ENCODE measurements at places on chromosomes 3 and 15.

- DNase-seq, result no peak
Measured at GRCh38 chr3:11445883-11446282, 173.7 kb downstream of the ATG7 start.

DNA sequence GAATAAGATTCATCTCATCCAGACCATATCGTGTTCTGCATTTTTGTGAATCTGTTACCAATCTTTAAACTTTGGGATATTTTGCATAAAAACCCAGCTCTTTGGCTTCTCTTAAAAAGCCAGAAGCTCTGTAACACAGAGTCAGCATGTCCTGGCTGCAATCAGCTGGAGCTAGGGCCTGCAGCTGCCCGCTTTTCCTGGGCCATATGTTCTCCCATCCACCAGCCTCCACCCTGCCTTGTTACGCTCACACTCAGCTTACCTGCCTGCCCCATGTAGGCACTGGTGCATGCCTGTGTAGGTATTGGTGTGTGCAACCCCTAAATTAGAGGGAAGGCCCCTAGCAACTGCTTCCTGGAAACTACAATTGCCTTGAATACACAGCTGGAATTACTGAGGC, 48.2 kb downstream of the CRYGS start:
- DNase-seq, result no peak

GRCh38 chr15:52193321-52193720, 2.1 kb upstream of the GNB5 start:
- no peak for DNase-seq

DNA sequence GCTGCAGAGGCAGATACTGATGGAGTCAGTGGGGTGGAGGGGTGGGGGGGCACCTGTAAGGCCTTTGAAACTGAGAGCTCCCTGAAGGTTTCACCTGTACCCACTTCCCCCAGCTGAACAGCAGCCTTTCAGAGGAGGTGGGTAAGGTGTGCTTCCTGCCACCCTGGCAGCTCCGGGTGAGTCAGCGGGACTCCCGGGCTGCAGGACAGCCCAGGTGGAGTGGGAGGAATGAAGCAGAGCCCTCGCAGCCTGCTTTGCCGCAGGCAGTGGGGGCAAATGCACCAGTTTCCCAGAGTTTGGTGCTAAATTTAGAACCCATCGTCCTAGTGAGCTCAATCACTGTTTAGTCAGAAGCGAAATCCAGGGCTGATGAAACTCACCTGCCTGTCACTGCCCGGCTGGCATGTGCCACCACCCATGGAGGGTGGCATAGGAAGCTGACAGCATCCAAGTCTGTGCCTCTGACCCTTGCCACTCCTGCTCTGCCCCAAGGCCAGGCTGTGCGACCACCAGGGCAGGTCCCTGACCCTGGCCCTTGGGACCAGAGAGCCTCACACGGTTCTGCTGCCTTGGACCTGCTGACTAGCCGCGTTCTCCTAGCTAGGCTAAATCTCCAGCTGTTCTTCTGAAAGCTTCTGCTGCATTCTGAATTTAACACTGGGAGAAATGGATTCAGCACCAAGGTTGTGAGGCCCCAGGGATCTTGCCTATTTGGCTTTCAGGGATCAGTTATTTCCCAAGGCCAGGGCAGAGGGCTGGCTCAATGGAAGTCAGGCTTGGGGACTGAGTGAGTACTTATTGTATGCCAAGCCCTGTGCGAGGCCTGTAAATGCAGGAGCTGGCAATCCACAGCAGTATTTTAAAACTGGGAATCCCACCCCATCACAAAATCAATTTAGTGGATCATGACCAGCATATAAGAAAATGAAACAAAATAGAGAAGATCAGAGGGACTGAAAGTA, 67.3 kb upstream of the RASGRF1 start:
- no peak for DNase-seq

DNA sequence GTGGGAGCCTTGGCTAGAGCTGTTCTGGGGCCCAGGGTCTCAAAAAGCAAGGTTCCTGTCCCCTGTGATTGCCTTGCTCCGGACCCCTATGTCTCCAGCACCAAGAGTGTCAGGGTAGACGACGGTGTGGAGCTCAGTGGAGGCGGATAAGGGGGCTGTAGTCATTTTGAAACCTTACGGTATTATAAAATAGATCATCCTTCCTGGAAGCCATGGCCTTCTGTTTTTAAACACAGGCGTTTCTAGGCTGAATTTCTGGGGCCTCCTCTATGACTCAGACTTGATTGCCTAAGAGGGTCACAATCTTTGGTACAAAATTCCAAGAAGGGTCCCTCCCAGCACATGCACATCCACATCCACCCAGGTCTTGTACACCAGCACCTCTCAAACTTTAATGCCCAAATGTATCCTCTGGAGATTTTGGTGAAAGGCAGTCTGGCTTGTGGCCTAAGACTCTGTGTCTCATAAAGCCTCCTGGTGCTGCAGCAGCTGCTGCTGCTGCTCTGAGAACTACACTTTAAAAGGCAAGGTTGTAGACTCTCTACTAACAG, 70.5 kb upstream of the XCR1 start:
- DNase-seq, result no peak

GRCh38 chr3:134340982-134341365, 33.3 kb downstream of the AMOTL2 start:
- DNase-seq, result no peak

DNA sequence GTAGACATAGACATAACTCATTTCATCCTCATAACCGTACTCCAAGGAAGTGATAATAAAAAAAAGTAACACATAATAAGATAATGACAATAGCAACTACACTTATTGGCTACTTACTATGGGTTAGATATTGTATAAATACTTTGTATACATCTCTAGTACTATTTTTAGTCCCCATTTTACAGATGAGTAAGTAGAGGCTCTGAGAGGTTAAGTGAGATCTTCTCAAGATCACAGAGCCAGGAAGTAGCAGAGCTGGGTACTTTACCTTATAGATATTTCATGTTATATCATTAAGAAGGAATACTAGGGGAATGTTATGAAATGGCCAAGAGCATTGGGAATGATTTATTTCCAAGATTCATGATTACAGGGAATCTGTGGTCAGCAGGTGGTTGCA, 49.4 kb upstream of the ADAMTSL3 start:
- no peak for DNase-seq

GRCh38 chr3:120496278-120497002, 45.6 kb upstream of the FSTL1 start:
- DNase-seq, result peak; percentile 95

GRCh38 chr3:42425736-42426407, 15.5 kb upstream of the LYZL4 start:
- no peak for DNase-seq

DNA sequence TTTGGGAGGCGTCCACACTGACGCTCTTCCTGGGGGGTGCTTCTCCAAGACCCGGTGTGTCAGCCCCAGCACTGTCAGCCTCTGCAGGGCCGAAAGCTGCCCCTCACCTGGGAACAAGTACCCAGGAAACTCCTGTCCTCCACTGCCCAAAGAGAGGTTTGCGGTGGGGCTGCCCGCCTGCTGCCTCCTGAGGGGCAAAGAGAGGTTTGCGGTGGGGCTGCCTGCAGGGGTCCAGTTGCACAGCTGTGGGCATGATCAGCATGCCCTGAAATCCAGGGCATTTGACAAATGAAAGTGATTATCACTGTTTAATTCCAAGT, 15.1 kb upstream of the SNRPA1 start:
- no peak for DNase-seq

DNA sequence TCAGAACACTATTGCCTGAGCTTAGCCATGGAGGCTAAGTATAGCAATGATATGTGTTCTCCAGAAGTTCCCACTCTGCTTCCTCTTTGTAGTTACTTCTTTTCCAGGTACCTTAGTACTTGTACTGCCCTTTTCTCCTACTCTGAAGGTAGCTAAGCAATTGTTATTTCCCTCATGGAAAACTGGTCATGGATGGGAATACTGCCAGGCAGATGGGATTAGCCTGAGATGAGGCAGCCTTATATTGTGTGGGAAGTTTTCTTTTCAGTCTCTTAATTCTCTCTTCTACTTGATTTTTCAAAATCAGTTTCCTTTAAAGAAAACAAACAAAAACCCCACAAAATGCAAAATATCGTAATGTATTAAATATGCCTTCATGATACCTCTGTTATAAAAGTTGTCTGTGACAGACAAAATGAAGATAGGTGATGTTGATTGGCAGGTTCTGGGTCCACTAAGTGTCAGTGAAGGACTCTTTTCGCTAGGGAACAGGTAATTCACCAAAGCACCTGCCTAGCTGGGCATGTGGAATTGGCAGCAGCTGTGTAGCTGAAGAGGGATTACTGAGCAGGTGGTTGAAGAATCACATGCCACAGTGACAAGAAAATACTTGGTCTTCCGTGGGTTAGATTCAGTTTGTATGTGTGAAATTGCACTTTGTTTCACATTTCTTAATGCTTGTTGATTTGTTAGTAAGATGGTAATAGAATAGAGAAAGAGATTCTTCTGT, 4.1 kb downstream of the ZNF609 start:
- DNase-seq, result no peak

DNA sequence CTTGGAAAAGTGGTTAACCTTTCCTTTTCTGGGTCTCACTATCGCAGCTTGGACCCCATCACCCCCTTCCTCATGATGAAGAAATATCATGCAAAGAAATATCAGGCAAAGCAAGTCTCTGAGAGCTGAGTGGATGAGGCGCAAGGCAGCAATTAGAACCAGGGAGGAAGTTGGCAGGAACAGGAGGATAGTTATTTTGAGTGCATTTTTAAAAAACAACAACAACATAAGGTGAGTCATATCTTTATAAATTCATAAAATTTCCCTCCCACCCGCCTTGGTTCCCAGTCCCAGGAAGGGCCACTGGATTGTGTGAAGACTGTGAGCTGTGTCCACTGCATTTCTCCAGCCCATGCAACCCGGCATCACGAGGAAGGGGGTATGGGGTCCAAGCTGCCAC, 316.9 kb upstream of the TLE3 start:
- no peak for DNase-seq

GRCh38 chr15:80401456-80401855, 2.7 kb upstream of the ARNT2 start:
- DNase-seq, result no peak

GRCh38 chr3:25080461-25080860, 347.6 kb upstream of the RARB start:
- no peak for DNase-seq

GRCh38 chr15:81547521-81548132, 173.6 kb upstream of the TMC3 start:
- DNase-seq, result no peak

- DNase-seq, result no peak
Measured at GRCh38 chr3:113531826-113532697, at the start of gene SIDT1. SIDT1 (plus strand) TSS chr3:113532555; CDS start chr3:113533022, 467 bp downstream.

DNA sequence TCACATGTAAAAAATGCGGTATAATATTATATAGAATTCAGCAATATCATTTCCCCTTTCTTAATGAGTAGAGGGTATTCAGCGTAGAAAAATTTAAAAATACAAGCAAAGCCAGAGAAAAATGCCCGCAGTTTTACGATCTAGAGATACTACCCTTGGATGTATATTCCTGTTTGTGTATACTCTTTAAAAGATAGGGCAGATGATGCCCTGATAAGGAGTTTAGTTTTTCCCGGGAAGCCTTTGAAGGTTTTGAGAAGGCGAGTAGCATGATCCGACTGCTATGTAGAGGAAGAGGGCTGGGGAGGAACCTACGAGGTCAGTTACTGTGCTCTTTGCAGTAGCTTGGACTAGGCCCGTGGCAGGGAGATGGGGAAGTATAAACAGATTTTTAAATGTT, 1.2 kb downstream of the YEATS2 start:
- DNase-seq, result peak; percentile 8

GRCh38 chr3:58586776-58587192, 9.6 kb upstream of the FAM107A start:
- DNase-seq, result no peak

GRCh38 chr15:96121086-96121920, 209.2 kb upstream of the NR2F2 start:
- DNase-seq, result peak; percentile 24

- DNase-seq, result peak; percentile 100
Measured at GRCh38 chr3:14144423-14145075, 19.7 kb downstream of the TMEM43 start.

GRCh38 chr15:93072011-93072410, 17.0 kb downstream of the RGMA start:
- no peak for DNase-seq

DNA sequence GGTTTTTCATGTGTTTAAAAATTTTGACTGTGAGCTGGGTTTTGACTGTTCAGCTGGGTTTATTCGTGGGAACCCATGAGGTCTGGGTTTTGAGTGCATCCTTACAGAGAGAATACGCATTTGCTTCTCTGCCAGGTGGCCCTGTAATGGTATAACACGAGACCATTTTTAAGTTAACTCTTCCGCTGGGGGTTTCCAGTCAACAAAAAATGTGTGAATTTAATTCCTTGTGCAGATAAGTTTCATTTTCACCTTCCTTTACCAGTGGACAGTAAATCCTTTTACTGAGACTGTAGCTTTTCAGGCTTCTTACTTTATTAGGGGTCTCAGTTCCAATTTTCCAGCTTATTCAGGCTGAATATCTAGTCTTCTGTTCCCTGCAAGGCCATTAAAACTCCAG, 149.6 kb downstream of the OPA1 start:
- DNase-seq, result no peak

GRCh38 chr15:55715355-55716076, 27.4 kb downstream of the PRTG start:
- no peak for DNase-seq

- DNase-seq, result no peak
Measured at GRCh38 chr3:147758771-147759170, 349.6 kb downstream of the ZIC1 start.

GRCh38 chr15:58125333-58125732, 12.8 kb upstream of the AQP9 start:
- DNase-seq, result no peak

DNA sequence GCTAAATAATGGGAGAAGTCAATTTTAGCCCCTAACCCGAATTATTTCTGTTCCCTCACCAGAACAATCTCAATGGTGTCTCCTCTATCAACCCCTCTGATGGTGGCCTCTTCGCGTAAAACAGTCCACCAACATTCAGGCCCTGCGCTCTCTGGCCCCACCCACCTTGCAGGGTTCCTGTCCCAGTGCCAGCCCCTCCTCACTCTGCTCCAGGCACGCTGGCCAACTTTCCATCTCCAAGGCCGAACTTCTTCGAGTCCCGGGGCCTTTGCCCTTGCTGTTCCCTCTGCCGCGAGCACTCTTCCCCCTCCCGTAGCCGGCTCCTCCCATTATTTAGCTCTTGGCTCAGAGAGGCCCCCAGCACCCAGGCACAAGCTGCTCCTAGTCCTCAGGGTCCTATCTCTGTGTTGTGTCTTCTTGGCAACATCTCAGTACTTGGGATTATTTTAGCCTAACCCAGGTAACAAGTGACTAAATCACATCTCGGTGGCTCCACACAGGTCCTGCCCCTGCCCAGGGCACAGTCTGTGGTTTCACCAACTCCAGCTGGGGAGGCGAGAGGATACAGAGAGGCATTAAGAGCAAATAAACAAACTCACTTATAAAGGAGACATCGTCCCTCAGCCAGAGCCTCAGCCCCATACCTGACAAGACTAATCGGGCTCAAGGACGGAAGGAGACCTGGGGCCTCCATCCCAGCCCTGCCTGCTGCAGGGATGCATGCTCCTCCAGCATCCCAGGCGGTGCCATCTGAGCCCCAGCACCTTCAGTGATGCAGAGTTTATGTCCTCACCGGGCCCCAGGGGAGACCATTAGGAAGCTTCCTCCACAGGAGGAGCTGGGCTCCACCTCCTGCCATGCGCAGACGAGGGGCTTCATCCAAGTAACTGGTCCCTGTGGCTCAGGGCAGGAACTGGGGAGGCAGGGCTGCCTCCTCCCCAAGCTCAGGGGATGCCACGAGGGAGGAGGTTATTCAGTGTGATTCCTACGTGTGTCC, 19.7 kb upstream of the IQSEC1 start:
- no peak for DNase-seq

All from HFFc6 (cell line).